Activated naive CD8-positive, alpha-beta T cell treated with anti-CD3 and anti-CD28 coated beads, Interleukin-2, amount 10 ng/mL, durations not matched to agents 7 days and 5 days (primary cell): ENCODE measurements at places on chromosomes 5 and 9. TPM values are rescaled to one million over a fixed set of nuclear protein-coding genes. Genes with fewer than 3 reads are reported as not detected.

GRCh38 chr9:136984464-136985026 is 1.8 kb downstream of the LCNL1 start:
- no peak for DNase-seq

DNA sequence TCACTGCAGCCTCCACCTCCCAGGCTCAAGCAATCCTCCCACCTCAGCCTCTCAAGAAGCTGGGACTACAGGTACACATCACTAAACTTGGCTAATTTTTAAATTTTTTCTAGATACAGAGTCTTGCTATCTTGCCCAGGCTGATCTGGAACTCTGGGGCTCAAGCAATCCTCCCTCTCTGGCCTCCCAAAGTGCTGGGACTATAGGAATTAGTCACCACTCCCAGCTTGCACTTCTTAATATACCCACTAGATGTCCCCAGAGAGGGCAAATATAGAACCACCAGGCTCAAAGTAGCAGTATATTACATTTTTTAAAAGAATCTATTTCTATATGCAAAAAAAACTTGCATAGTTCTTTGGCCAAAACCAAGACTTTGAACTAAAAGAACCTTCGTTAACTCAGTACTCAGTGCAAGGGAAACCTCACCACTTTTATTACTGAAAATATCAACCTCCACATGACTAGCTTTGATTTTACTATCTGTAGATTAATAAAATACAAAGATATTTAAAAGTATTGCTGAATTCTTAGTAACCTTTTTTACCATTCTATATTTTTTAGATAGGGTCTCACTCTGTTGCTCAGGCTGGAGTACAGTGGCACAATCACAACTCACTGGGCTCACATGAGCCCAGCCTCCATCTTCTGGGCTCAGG is 25.8 kb upstream of the HSD17B3 start:
- no peak for DNase-seq

DNA sequence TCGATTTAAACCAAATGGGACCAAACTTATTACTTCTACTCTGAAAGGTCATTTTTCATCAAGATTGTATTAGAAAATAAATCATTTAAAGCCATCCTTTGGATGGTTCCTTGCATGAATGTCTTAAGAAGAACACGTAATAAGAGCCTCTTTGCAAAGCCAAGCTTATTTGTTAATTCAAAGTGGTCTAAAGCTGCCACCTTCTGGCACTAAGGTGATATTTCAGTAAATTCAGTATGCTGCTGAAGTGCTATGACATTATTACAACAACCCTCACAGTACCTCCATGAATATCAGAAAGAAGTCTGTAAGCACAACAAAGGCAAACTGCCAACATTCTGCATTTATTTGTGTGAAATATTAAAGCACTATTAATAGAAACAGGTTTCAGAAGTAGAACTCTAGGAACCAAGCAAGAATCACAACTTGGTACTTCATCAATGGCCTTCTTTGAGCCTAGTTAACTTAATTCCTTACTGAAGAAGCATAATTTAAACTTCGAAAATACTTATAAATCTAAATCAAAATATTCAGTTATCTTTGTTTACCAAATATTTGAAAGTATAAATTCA is 53.1 kb upstream of the TYRP1 start:
- no peak for DNase-seq

- DNase-seq, result no peak
Measured at GRCh38 chr9:113658545-113658895, 195.0 kb downstream of the RGS3 start.

DNA sequence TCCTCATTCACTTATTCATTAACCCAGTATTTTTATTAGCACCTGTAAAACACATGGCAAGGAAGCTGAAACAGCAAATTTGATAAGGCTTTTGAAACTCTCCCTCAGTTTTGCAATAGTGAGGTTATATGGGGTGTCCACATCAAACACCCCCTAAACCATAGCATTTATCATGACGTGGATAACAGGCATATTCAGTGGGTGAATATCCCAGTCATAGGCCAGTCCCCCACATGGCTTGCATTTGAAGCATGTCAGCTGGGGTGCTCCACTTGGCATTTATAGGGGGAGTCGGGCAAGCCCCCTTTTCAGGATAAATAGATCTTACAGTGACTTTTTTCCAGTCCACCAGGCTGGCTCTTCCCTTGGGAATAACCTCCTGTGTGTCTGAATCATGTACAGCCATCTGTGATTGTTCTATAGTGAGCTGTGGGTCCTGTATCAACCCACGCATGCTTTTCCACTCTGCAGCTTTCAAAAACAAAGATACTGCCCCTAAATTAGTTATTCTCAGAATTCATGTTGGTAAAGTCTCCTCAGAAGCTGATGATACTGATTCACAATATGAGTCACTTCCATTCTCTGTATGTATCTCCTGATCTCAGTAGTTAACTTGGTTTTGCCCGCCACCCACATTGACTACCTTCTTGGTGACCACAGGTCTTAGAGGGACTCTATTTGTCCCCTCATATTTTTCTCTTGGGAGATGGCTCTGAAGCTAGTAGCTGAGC is 84.4 kb upstream of the SPIN1 start:
- peak; percentile 51 for DNase-seq

DNA sequence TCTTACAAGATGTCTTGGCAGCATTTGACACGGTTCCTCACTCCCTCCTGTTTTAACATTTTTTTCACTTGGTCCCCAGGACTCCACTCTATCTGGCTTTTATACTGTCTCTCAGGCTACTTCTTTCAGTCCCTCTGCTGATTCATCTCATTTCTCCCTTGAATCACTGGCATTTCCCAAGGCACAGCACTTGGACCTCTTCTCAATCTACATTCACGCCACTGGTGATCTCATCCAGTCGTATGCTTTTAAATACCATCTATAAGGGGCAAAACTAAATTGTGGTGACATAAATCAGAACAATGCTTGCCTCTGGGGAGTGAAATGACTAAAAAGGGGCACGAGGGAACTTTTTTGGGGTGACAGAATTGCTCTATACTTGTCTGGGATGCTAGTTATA is 47.1 kb downstream of the MAPKAP1 start:
- DNase-seq, result no peak

DNA sequence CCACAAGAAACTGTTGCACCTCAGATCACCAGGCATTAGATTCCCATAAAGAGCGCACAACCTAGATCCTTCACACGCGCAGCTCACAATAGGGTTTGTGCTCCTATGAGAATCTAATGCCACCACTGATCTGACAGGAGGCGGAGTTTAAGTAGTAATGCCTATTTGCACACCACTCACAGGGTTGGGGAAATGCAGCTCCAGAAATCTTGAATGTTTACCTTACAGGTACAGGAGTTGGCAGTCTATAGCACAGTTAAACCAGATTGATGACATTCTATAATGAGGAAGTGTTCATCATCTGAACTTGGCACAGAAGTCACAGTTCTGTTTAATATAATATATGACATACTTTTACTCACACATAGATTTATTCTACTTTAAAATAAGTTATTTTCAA is 732.2 kb upstream of the ZNF608 start:
- DNase-seq, result no peak

DNA sequence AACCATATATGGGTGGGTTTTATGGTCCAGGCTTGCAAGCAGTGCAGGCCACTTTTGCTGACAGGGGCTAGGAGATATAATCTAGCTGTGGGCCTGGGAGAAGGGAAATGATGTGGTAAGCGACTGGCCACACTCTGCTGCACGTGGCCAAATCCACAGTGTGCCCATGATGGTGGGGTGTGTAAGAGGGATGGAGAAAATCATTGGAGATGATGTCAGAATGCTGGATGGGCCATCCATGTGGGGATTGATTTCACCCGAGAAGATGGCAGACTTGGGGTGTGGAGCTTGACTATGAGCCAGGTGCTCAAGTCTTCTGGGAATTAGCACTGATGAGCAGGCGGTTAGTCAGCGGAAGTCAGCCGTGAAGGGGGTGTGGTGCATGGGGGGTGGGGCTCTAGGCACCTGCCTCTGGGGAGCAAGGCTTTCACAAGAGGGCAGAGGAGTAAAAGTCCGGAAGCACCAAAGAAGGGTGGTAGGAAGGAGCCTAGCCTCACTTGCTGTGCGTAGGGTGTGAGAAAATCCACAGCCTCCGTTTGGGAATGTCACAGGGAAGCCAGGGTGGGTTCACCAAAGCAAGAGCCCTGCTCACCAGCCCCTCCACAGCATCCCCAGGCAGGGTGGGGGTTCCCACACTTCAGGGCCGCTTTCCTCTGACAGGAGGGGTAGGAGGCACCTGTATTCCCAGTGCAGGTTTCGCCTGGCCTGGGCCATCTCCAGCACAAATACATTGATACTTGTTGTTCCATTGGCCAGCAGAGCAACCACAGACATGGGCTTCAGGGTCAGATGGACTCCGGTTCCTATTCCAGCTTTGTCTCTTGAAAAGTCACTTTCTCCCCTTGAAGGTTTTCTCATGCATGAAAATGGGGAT is 44.5 kb upstream of the ANGPTL2 start:
- peak; percentile 14 for DNase-seq

DNA sequence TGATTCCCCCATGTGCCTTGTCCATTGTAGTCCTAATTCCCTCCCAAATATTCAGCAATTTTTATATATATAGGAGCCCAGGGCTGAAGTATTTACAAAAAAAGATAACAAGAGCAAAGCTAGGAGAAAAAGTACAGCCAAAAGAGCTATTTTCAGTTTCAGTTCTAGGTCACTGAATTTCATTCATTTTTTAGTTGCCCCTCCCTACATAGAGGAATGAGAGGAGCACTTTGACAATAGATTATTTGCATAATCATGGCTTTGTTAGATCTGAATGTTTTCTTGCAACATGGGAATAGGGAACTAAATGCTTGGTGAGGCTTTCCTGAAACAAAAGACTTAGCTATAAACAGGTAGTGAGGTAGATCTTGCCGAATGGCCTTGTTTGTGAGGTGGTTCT is 15.3 kb upstream of the F2RL2 start:
- no peak for DNase-seq

GRCh38 chr9:81669041-81669651 is 20.2 kb downstream of the TLE1 start:
- DNase-seq, result no peak

- DNase-seq, result no peak
Measured at GRCh38 chr5:68455216-68455615, 239.7 kb downstream of the PIK3R1 start.

GRCh38 chr9:127132921-127133647 is 10.6 kb upstream of the ANGPTL2 start:
- peak; percentile 19 for DNase-seq

DNA sequence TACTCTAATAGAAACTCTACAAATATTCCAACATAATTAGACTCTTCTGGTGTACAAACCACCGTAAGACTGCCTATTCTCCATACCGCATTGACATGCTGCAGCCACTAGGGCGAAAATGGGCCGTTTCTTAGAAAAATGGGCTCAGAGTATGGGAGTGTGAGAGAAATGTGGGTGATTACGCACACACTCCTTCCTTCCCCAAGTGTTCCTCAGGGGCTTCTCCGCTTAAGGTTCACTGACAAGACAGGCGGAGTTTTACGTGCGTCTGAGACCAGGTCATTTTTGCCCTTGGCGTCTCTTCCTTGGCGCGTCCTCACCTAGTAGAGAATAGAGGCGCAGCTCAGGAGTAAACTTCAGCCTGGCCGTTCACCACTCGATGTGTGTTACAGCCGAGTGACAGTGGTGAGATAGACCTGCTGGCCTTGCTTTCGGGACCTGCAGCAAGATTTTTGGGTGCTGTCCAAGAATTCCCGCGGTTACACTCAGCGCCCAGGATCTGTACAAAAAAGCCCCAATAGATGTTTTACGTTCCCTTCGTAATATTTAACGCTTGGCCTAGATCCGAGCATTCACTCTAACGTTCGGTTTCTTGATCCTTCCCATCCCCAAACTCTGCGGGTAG is 1.8 kb upstream of the NTRK2 start:
- no peak for DNase-seq

GRCh38 chr9:137000177-137000930 is 4.0 kb upstream of the CLIC3 start:
- peak; percentile 58 for DNase-seq

DNA sequence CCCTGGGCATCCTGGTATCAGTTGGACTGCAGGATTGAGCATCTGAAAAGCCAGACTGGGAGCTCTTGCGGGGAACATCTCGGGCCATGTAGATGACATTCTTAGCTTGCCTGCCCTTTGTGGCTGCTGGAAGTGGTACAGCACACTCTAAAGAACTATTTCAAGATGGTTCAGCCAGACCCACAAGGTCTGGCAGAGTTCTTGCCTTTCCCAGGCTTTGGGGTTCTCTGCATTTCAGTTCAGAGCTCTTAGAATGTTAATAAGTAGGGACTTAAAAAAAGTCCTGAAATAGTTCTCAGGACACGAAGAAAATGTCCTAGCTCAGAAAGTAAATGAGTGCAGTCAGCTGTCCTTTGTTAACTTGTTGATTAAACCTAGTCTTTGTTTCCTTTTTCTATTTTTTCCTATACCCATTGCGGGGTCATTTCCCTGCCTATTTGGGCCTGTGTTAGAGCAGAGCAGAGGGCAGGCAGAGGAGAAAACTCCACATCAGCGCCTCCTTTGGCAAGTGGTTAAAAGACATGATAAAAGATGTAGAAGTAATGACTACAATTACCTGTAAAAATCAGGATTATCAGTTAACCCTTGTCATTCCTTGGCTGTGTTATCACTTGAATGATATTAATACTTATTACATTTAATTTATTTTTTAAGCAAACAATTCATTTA is 291.5 kb downstream of the ZSWIM6 start:
- no peak for DNase-seq

GRCh38 chr9:132356324-132356924 is 1.6 kb upstream of the SETX start:
- no peak for DNase-seq

SYNPO gene
- 0.25 TPM for total RNA-seq

SH2D3C gene
- total RNA-seq, result 67.1 TPM

LCN1 gene
- not detected for total RNA-seq

NTRK2 gene
- total RNA-seq, result not detected

SLC24A2 gene
- total RNA-seq, result not detected

PTPRD gene
- not detected for total RNA-seq

EQTN gene
- total RNA-seq, result not detected

DOCK2 gene
- 275 TPM for total RNA-seq

SLC36A2 gene
- not detected for total RNA-seq

DMGDH gene
- 0.67 TPM for total RNA-seq
